ENCODE measurements at places on chromosomes 7 and 10.

- no peak for DNase-seq
Observed at GRCh38 chr7:149224352-149224751, 15.1 kb upstream of the ZNF212 start.

DNA sequence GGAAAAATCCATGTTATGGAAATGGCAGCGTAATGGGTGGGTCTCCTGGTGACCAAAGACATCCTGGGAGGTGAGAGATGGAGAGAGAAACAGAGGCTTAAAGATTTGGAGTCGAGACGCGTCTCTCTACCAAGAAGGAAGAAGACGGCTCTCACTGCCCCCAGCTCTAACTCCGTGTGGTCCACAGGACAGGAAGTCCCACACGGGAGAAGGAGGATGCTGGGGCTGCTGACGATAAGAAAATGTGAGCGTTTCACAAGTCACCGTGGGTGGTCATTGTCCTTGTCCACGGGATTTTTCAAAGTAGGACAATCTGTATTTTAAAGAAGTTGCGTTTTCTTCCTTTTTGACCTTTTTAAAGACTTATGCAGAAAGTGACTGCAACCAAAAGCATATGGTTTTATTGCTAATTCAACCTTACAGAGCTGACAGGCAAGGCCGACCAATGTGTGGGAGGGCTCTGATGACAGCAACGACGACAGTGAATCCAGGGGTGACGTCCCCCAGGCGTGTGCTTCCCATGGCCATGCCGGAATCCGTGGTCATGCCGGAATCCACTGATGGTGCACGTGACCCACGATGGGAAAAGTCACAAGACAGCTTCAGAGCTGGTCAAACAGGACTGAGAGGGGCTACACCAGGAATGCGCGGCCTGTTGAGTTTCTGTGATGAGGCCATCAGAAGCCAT is 341.2 kb downstream of the PTPRN2 start:
- DNase-seq: no peak

DNA sequence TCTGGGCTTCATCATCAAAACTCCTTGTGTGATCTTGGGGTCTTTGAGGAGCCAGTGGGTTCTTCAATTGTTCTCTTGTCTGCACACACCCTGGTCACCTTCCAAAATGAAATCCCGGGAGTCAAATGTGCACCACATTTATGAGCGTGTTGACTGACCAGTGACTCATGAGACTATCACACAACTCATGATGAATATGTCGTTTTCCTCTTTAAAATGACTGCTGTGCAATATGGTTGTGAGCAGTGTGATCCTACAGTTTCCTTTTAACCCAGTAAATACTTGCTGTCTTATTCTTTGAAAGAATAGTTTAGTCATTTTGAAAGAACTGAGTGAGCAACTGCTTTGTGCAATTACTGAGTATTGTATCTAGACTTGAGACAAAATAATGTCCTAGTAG is 149.2 kb downstream of the DYNC1I1 start:
- DNase-seq: no peak

DNA sequence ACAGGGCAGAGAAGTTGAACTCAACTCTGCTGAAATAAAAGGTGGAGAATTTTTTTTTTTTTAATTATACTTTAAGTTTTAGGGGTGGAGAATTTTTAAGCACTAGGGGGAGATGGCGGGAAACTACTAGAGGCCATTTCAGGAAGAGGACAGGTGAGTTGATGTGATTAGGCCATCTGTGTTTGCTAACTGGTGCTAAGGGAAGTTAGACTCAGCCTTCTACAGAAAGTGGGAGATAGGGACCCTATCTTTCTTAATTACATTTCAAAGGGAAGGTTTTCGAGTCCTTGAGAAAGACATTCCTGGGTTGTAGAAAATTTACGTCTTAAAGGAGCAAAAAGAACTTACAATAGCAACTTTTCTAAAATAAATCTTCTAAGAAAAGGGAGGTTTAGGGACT is 124.8 kb downstream of the LHFPL3 start:
- DNase-seq: no peak

- no peak for DNase-seq
Observed at GRCh38 chr7:94525923-94526322, 16.3 kb downstream of the CASD1 start.

- no peak for DNase-seq
Observed at GRCh38 chr10:69703766-69704630, 74.0 kb downstream of the FAM241B start.

DNA sequence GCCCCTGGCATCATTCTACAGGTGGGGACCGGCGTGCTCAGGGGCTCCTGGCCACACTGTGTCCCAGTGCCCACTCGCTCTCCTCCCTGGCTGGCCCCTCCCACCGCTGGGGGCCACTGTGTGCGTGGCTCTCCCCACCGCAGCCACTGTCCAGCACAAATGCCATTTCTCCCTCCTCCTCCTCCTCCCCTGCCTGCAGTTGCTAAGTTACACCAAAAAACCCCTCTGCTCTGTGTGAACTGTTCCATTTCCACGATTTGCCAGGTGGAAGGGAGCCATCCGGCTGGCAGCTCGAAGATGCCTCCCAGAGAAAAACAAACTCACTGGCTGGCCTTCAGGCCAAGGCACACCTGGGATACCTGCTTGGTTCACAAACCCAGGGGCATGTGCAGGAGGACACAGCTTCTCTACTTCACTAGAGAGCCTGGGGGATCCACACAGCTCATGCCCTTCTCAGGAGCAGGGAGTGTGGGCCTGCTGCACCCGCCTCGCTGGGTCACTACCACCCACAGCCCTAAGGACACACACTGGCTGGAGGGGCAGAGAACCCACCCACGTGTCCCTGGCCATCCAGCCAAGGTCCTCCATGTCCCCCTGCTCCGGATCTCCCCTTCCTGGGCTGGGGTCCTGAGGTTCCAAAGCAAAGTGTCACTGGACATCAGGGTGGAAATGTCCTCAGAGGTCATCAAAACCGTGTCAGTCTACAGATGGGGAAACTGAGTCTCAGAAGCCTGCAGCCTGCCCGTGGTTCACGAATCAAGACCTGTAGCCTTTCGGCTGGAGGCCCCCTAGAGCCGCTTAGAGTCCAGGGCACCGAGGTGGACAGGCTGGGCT is 1.7 kb downstream of the RASGEF1A start:
- DNase-seq: no peak

Data from stimulated activated CD4-positive, alpha-beta T cell treated with anti-CD3 and anti-CD28 coated beads, Interleukin-4, amount 100 ng/mL, for 4 hours (primary cell).